ENCODE measurements at places on chromosomes 5 and 9. TPM values are rescaled to one million over a fixed set of nuclear protein-coding genes. Genes with fewer than 3 reads are reported as not detected.

The GNA14 gene
- 6.3 TPM for total RNA-seq

The AK8 gene
- total RNA-seq = 0.53 TPM

The DNAJB5 gene
- 10.2 TPM for total RNA-seq

The GARIN3 gene
- not detected for total RNA-seq

The IL31RA gene
- 0.76 TPM for total RNA-seq

The IFNE gene
- 10.4 TPM for total RNA-seq

The ZNF658 gene
- 4.0 TPM for total RNA-seq

The PRPF4 gene
- 32.5 TPM for total RNA-seq

The ORM2 gene
- total RNA-seq = not detected

The IL9 gene
- total RNA-seq = not detected

The IPPK gene
- total RNA-seq = 14.7 TPM

The PPP3R2 gene
- not detected for total RNA-seq

The TMEM232 gene
- 0.79 TPM for total RNA-seq

The KIF4B gene
- under 0.01 TPM for total RNA-seq

The BTNL3 gene
- total RNA-seq = not detected

The CAVIN4 gene
- total RNA-seq = 1.6 TPM

The OLFM1 gene
- total RNA-seq = 0.76 TPM

The ADAMTS6 gene
- 90.7 TPM for total RNA-seq

The DBH gene
- total RNA-seq = not detected

The ATP10B gene
- total RNA-seq = 0.03 TPM

The MORN5 gene
- not detected for total RNA-seq

The DOCK2 gene
- 1.5 TPM for total RNA-seq

The FAM221B gene
- not detected for total RNA-seq

The CCNB1 gene
- 46.4 TPM for total RNA-seq

The FAM81B gene
- not detected for total RNA-seq

The SH3TC2 gene
- total RNA-seq = 2.4 TPM

The SPINK6 gene
- not detected for total RNA-seq

The ADAMTS2 gene
- 32.5 TPM for total RNA-seq

The GRIN1 gene
- 0.10 TPM for total RNA-seq
